AG10803 (cell line): ENCODE measurements at places on chromosomes 13 and 19.

GRCh38 chr13:41059456-41060081 lies 1.7 kb upstream of the WBP4 start:
- DNase-seq: peak; percentile 20

- peak; percentile 78 for DNase-seq
Observed at GRCh38 chr13:45367358-45367757, 26.4 kb upstream of the TPT1 start.

- no peak for DNase-seq
Observed at GRCh38 chr19:12162513-12162881, 399 bp upstream of the ZNF136 start.

DNA sequence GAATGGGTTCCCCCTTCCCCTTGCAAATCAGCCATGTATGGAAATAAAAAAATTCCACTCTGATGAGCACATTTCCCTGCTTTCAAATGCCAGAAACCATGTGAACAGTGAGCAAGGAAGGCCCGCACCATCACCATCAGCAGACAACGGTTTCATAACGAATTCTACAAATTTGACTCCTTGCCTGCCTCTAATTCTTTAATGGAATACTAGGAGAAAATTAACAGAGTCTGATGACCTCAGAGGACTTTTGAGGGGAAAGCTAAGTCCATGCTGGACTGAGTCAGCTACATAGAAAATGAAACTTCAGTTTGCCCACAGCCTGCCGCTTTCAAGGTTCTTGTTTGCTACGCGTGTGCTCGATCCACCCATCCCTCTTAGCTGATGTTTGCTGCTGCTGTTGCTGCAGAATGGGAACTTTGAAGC lies 46.7 kb upstream of the KL start:
- DNase-seq: peak; percentile 53

DNA sequence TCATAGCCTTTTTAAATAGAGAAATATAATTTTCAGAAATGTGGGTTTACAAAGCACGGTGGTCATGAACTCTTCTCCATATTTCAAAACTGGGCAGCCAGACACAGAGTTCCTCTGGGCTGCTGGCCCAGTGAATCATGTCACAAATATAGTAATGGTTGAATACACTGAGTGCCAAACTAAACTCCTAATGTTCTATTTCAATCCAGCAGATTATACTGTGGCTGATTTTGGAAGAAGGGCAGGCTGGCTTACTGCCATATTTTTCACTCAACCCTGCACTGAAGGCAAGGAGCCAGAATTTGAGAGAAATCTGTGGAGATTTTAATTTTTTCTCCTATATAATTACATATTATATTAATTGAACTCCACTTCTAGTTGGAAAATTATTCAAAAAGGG lies 17.0 kb upstream of the PRR20A start:
- no peak for DNase-seq

GRCh38 chr13:44322928-44323327 lies 50.7 kb upstream of the SERP2 start:
- DNase-seq: no peak

DNA sequence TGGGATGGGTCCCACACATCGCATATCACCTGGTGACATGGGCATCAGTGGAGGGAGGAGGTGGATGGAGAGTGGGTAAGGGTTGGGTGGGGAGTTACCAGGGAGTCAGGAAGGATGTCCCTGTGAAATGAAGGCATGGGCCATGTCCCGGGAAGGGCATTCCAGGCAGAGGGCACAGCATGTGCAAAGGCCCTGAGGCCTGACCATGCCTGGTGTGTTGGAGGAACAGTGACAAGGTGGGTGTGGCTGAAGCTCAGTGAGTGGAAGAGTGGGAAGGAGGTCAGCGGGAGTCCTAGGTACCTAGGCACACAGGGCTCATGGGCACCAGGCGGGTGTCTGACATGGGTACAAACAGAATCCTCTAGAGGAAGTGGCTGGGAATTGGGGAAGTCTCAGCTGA lies 11.0 kb upstream of the COLGALT1 start:
- no peak for DNase-seq

DNA sequence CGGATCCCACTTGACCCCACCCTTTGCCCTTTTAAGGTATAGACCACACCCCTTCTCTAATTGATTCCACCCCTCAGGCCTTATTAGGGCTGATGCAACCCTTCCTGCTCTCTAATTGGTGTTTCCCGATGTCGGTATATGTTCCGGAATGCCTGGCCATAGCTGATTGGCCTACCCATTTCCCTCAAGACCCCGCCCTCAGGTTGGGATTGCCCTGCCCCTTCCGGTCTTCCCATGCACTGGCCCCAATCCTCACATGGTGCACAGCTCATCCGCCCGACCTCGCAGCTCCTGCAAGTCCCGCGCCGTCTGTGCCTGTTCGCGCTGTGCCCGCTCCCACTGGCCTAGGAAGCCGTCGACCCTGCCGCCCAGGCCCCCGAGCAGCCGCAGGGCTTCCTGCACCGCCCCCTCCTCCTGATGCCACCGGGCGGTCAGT lies 18.1 kb downstream of the TSKS start:
- DNase-seq: no peak

DNA sequence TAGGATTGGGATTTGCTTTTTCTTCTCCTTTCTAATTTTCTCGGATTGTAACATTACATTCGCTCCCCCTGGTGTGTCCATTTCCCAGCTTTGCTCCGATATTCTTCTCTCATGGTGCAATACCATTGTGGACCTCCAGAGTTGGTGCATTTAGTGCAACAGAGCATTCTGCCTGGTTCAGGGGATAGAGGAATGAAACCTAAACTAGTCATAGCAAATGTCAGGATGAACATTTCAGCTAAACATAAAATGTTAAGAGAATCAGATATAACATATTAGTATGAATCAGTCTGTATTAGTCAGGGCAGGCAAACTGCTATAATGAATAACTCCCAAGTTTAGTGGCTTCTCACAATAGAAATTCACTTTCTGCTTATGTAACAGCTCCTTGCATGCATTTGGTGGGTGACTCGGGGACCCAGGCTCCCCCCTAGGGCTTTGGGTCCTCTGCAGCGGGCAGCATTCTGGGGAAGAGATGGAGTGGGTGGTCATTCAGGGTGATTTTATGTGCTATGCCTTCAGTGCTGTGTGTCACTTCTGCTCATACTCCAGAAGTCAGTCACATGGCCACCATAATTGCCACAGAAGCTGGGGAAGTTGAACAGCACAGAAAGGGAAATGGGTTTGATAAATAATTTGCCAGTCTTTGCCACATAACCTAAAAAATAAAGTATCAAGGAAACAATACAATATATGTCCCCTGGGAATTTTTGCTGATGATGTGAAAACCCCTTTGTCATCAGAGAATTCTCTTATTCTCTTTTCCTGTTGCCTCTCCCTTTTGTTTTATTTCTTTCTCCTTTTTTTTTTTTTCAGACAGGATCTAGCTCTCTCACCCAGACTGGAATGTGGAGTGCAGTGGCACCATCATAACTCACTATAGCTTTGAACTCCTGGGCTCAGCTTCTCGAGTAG lies 111.0 kb downstream of the HSPH1 start:
- peak; percentile 8 for DNase-seq

GRCh38 chr19:11151181-11151580 lies 4.4 kb downstream of the SPC24 start:
- DNase-seq: peak; percentile 39

DNA sequence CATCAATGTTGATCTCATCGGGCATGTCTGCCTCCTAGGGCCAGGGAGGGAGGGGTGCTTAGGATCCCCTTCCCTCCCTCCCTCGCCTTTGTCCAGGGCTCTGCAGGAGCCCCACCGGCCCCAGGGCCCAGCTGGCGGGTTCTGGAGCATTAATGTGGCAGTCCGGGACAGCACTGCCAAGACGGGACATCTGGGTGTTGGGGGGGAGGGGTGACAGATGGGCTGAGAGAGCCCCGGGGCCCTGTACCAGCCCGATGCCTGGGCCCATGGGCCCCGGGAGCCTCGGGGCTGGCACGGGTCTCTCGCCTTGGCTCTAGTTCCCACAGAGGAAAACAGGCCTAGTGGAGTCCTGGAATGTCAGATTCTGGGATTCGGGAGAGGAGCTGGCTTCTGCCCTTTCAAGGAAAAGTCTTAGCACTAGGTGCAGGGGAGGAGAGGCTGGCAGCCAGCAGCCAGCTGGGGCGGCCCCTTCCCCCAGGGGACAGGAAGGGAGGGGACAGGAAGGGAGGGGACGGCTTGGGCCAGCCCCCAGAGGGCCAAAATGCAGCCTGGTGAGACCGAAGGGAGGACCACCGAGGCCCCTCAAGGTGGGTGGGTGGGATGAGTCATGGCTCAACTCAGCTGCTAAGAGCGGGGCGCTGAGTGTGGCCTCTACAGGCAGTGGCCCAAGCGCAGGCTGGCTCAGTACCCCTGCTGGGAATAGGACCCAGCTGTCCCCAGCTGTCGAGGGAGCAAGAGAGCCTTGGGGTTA lies 3.1 kb downstream of the PPP1R14A start:
- no peak for DNase-seq

- DNase-seq: no peak
Observed at GRCh38 chr19:41377977-41378709, 1.8 kb downstream of the TMEM91 start.

- DNase-seq: peak; percentile 67
Observed at GRCh38 chr19:1057176-1057855, 9.7 kb upstream of the ARHGAP45 start.
